Activated effector memory CD4-positive, alpha-beta T cell treated with Interleukin-2 at 50 U/mL for 16 hours (primary cell): ENCODE measurements at places on chromosomes 2 and 18.

GRCh38 chr18:49249521-49249920 is 210.9 kb downstream of the DYM start:
- DNase-seq: no peak

DNA sequence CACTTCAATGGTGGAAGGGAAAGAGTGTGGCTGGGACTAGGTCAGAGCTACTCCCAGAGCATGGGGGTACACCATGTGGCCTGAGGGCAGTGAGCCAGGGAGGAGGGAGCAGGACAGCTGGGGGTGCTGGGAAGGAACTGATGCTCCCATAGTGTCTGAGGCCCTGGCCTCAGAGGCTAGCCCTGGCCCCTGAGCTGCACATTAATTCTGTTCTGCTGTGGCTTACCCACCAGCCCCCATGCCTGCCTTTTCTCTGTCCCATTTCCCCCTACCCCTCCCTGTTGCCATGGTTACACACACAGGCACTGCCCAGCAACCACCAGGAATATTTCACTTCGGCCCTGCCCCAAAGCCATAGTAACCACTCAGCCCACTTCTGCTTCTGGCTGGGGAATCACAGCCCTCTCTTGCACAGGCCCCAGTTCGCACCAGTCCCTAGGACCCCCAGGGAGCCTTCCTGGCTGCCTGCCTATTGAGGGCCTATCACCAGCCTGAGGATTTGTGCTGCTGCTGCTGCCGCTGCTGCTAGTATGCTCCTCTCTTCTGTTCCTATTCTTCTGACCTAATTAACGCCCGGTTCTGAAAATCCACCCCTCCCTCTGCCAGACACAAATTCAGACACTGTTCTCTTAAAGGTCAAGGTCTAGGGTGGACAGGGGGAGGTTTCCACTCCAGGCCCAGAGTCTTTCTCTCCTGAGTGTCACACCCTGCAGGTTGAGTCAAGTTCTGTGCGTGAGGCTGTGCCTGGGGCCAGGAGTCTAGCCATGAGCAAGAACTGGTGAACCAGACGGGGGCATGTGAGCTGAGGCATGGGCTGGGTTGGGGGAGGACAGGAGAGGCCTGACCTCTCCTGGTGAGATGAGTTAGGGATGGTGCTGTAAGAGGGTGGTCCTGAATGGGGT is 87.1 kb upstream of the MCFD2 start:
- no peak for DNase-seq

DNA sequence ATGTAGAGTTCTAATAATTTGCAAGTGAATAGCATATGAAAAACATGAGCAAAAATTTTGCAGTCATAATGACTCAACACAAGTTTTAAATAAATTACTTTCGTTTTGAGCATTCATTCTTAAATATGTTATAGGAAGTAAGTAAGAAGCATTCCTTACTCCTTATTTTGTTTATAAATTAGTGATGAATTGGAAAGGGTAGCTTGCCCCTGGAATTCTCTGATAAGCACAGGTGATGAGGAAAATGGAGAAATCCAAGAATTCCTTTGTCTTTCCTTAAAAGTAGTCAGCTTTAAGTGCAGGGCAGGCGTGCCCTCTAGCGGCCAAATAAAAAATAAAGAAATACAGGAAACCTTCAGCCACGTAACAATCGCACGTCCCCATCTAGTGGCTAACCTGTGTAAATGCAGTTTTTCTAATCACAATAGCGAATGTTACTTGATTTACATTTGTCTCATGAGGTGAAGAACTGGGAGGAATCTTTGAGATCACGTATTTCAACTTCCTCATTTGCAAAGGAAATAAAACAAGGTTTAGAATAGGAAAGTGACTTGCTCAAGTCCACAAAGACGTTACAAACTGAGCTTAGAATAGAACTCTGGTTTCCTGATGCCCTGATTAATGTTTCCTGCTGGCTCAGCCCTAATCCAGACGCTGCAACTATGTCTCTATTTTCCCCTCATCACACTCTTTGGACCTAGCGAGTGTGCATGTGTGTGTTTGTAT is 47.2 kb upstream of the ZNG1B start:
- DNase-seq: peak; percentile 38

DNA sequence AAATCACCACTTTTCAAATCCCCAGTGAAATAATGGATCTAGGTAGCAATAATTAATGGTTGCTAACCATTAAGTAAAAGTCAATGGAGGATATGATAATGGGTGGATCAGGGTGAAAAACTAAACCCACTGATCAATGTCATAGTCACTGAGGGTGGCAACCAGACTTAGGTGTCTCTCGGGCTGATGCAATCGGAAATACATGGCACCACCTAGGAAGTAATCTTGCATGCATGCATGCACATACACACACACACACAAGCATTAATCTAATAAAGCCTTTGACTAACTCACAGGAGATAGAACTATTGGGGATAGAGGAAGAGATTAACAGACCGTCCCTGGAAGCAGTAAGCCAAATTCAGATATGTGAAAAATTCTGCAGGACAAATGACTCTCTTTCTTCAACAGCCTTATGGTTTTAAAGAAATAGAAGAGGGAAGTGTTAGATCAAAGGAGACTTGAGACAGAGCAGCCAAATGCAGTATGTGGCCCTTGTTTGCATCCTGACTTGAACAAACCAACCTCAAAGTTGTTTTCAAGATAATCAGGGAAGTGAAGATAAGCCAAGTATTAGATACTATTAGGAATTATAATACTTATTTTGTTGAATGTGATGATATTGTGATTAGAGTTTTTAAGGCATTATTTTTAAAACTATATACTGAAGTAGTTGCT is 186.0 kb upstream of the RMP24 start:
- DNase-seq: no peak

DNA sequence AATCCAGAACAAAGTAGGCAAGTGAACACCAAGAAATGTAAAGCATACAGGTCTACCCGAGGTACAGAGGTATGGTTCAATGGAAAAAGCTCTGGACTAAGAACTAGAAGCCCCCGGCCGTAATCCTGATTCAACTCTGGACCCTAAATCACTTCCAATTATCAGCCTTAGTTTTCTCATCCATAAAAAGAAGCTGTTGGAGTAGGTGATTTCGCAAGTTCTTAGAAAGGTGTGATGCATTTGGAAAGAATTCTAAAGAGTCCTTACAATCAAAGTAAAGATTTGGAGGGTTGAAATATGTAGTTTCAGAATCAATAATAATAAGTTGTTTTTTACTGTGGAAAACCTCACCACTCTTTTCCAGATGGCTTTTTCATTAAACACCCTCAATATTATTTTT is 622.1 kb upstream of the ID2 start:
- no peak for DNase-seq

DNA sequence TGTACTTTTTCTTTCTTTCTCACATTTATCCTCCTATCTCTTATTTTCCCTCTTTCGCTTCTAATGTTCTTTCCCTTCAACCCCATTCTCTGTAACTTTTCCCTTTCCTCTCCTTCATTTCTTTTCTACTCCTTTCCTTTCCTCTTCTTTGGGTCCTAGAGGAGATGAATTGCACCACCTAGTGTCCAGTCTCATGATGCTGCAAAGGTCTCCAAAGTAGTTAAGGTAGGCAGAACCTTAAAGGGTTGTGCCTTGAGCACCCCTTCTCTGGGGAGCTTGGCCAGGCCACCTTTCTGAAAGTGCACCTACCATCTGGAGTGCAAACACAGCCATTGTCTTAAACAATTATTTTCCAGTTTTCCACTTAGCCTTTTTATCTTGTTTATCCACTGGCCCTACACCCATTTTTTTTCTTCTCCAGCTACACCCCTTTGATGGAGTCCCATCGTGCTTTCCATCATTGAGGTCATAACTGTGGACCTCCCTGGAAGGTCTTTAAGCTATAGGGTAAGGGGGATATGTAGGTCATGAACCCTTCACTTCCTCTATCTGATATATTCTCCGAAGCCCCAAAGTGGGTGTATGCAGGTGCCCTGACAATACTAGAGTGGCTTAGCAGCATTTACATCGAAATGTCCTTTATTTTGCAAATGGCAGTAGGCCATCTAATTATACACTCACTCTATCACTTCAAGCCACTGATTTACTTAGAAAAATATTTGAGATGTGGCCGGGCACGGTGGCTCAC is 155.9 kb downstream of the ESCO1 start:
- DNase-seq: no peak

DNA sequence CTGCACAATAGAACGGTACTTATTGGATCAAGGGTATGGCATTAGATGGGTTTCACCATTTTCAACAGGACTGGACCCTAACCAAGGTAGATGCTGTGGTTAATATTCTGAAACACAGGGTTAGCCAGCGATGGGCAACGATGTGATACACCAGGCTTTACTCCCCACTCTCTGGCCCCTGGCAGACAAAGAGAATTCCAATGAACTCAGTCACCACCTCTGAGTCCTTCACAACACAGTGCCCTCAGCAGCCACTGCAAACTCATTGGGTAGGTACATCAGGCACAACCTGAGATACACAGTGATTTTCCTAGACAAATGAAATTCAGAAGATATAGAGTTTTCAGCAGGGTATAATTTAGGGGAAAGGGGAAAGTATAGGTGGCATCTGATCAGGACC is 634.5 kb downstream of the ZEB2 start:
- no peak for DNase-seq

- DNase-seq: no peak
Measured at GRCh38 chr2:96240341-96241038, 25.3 kb downstream of the TMEM127 start.

GRCh38 chr2:155218292-155218924 is 519.9 kb downstream of the KCNJ3 start:
- no peak for DNase-seq

- DNase-seq: no peak
Measured at GRCh38 chr2:68739595-68740399, 5.2 kb downstream of the ARHGAP25 start.

GRCh38 chr2:74255660-74256213 is 57.3 kb downstream of the MTHFD2 start:
- DNase-seq: no peak

DNA sequence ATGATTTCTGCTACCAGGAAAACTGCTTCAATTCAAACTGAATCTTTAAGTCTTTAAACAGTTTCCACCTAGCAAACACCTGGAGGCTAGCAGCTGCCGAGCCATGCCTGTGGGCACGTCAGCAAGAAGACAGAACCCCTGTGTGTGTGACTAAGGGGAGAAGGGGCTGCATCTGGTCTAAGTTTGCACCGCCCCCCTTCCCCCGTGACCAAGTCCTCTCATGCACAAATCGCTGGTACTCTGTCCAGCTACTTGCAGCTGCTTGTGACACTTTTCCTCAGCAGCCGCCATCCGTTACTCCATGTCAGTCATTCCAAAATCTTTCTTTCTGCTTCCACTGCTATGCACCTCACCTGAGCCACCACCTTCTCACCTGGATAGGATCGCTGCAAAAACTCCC is 355.0 kb downstream of the SS18 start:
- DNase-seq: no peak

DNA sequence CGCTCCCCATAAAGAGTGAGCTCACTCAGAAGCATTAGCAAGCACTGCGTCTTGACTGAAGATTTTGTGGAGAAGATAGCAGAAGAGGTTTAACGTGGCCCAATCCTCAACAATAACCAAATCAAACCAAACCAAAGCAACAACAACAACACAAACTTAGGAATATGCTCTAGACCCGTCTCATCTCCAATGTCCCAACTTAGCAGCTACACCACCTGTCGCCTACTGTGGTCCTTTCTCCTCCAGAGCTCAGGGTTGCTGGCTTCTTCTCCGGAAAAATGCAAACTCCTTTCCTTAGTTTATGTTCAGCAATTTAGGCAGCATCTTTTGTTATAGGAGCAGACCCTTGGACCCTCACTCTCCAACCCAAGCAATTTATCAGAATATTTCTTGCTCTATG is 301.4 kb downstream of the ZNF521 start:
- DNase-seq: no peak

DNA sequence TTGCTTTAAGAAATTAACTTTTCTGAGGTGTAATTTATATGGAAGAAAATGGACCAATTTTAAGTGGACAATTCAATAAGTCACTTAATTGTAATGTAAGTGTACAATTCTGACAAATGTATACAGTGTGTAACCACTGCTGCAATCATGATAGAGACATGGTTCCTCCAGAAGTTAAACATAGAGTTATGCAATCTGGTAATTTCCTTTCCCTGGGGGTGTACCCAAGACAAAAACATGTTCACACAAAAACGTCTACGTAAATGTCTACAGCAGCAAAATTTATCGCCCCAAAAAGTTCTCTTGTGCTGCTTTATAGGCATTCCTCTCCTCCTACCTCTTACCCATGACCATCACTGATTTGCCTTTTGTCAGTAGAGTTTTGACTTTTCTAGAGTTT is 141.5 kb downstream of the AQP4 start:
- DNase-seq: no peak

GRCh38 chr2:183070942-183071844 is 7.4 kb upstream of the DUSP19 start:
- no peak for DNase-seq

DNA sequence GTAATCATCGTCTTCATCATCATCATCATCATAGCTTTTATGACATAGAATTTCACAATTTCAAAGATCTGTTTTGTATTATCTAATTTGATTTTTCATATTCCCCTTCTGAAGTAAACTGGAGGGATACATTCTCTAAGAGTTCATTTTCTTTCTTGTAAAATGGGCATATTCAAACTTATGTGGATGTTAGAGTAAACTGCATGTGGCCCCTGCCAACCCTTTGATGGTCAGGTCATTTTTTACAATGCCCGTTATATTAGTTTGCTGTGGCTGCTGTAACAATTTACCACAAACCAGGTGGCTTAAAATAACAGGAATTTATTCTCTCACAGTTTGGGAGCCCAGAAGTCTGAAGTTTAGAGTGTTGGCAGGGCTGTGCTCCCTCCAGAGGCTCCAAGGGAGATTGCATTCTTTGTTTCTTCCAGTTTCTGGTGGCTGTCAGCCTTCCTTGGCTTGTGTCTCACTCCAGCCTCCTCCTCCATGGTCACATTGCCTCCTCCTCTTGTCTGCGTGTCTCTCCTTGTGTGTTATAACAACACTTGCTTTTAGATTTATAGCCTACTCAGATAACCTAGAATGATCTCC is 127.5 kb upstream of the MMADHC start:
- DNase-seq: no peak

- no peak for DNase-seq
Measured at GRCh38 chr2:168550670-168551069, 94.6 kb downstream of the CERS6 start.

DNA sequence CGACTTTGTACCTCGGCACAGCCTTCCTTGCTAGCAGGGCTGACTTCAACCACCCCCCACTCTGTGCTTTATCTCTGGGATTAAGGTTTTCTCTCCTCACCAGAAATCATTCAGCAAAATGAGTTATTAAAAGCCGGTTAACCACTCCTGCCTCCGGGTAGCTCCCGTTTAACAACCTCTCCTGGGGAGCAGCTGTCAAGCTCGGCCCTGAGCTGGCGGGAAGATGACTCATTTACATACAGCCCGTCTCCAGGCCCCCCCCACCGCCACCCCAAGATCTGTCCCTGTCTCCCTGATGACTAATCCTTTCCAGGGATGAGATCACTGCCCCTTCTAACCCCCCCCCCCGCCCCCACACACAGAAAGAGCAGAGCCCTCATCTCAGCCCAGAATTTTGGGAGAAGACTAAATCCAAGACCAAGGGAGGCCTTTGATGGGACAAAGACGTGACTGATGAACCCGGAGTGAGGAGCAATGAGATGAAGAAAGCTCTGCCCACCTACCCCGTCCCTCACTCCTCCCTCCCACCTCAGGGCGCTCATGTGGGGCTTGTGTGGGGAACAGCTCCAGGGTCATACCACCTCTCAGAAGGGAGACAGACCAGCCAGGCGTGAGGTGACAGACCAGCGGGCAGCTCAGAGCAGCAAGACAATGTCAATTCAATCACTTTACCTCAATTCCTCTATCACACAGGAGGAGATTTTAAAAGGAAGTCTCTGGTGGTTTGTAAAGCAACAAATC is 131.4 kb downstream of the MSH2 start:
- no peak for DNase-seq

GRCh38 chr2:210199854-210200253 is 25.4 kb downstream of the ACADL start:
- DNase-seq: no peak

GRCh38 chr2:119808516-119809147 is 48.9 kb downstream of the PTPN4 start:
- DNase-seq: no peak
